ENCODE measurements at places on chromosomes 11 and 22.

GRCh38 chr11:132563050-132563449 is 969.3 kb downstream of the OPCML start:
- no peak for DNase-seq

DNA sequence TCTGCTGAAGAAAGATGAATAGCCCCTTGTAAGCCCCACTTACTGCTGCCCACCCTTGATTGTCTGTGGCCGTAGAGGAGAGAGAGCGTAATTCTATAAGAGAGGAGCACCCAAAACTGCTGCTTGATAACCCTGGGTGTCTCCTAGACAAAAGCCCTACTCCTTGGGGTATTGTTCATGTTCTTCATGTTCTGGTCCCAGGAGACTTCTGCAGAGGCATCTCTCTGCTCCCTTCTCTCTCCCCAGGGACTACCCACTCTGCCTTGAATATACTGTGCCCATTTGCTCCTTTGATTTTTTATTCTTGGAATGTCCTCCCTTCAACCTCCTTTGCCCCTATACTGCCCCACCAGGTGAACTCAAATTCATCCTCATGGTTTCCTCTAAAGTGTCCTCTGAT is 417.8 kb upstream of the CADM1 start:
- no peak for DNase-seq

DNA sequence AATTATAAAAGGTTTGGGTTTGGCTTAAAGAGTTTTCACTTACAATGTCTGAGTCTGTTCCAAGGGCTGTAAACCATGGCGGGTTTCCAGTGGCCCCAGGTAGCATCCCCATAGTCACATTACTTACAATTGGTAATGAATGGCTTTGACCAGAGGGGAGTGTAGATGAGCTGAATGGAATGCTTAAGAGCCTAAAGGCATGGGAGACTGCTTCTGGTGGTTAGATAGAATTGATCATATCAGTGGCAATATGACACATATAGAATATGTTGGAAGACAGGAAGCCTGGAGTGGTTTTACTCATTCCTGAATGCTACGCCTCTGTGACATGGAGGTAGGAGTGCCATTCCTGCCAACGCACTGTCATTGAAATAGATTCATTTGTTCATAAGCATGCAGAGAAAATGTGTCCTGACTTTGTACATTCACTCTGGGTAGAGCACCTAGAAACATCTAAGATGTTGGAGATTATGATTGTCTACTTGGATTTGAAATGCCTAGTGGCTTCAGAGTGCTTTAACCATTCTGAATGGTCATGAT is 183.3 kb downstream of the BLID start:
- DNase-seq: no peak

DNA sequence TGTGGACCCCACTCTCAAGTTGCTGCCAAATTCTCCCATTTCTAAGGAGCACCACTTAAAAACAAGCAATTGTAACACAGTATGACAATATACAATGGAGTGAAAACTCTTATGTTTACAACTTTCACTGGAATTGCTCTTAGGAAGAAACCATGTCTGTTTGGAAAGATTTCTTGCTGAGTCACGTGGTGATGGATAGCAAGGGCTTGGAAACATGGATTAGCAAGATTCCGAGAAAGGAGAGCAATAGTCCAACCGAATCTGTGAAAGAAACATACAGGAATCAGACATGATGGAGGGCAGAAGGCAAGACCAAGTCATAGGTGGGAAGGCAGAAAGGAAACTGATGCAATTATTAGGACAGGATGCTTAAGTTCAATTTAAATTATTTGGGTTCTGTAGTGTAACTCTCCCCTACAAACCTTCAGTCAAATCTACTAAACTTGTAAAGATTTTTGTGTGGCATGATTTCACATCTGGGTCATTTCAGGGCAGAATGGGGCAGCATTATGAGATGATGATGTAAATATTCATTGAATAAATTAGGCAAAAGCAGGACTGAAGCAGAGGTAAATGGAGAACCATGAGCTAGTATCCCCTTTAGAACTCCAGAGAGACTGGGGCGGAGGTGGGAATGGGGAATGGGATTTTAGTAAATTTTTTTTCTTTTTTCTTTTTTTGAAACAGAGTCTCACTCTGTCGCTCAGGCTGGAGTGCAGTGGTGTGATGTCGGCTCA is 27.8 kb upstream of the THY1 start:
- DNase-seq: no peak

DNA sequence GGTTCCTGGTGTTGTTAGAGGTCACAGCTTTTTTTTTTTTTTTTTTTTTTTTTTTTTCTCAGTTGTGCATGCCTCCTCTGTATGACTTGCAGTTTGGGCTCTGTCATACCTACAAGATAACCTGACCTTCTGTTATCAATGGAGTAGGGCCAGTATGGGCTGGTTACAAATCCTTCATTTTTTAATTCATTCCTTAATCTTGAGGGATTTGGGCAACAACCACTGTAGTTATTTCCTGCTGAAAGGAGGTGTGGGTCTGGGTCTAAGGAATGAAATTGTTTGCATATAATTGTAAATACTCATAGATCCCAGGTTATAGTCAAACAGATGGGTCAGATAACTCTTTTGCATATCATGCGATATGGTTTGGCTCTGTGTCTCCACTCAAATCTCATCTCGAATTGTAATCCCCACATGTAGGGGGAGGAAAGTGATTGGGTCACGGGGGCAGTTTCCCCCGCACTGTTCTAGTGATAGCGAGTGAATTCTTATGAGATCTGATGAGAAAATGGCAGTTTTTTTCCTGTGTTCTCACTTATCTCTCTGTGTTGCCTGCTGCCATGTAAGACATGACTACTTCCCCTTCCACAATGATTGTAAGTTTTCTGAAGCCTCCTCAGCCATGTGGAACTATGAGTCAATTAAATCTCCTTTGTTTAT is 14.1 kb upstream of the GLYAT start:
- DNase-seq: no peak

- DNase-seq: no peak
Observed at GRCh38 chr11:47183969-47184368, 2.3 kb downstream of the PACSIN3 start.

- DNase-seq: no peak
Observed at GRCh38 chr22:46876357-46876934, 114.0 kb downstream of the TBC1D22A start.

DNA sequence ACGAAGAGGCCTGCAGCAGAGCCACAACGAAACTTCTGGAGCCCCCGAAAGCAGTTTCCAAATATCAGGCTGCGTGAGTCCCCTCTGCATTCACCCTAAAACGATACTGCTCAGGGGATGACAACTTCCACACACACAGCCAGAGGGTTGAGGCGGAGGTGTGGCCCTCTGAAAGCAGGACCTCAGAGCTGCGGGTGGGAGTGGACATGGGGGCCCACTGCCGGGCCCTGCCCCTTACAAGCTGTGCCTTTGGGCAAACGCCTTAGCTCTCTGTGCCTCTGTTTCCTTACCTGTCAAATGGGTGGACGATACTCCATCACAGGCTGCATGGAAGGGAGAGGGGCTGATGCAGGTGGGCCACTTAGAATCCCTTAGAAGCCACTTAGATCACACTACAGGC is 53.1 kb downstream of the TRMU start:
- DNase-seq: no peak

DNA sequence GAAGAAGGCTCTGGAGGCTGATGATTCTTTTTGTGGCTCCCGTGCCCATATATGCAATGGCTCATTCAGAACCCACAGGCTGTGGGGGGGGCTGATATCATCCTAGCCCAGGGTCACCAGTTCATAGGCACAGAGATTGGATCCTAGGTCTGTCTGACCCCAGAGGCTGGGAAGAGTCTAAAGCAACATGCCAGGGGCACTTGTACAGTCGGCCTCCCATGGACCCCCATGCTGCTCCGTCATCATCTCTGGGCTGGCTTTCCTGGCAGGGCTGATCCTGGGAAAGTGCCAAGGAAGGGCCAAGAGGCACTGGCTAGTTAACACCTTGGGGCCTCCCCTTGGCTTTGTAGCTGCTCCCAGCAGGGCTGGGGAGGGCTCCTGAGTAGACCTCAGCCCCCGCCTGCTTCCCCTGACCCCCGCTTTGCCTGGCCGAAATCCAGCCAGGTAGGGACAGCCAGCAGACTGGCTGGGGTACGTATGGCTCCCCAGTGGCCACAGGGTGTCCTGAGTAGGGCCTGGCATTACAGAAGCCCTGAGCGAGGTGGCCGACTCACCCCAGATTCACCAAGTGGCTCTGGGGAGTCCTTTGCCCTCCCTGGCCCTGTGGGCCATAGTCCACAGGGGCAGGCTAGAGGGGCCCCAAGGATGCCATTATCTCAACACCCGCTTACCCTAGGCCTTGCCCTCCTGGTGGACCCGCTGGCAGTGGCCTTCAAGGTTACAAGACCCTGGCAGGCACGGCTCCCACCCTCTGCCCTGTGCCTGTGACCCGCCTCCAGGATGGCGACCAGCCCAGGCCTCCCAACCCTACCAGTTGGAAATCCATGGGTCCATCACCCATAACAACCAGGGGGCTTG is 22.5 kb downstream of the FADS3 start:
- DNase-seq: no peak

GRCh38 chr22:30289141-30289979 is at the start of gene CASTOR1:
TSS of gene CASTOR1 (minus strand) at chr22:30289505. CDS start at chr22:30289497, 8 bp downstream.
- peak; percentile 86 for DNase-seq

GRCh38 chr11:5069272-5069671 is at the start of gene OR52E1:
TSS of gene OR52E1 (plus strand) at chr11:5069572.
- DNase-seq: no peak

GRCh38 chr11:107249054-107249453 is 208.6 kb downstream of the CWF19L2 start:
- DNase-seq: no peak

DNA sequence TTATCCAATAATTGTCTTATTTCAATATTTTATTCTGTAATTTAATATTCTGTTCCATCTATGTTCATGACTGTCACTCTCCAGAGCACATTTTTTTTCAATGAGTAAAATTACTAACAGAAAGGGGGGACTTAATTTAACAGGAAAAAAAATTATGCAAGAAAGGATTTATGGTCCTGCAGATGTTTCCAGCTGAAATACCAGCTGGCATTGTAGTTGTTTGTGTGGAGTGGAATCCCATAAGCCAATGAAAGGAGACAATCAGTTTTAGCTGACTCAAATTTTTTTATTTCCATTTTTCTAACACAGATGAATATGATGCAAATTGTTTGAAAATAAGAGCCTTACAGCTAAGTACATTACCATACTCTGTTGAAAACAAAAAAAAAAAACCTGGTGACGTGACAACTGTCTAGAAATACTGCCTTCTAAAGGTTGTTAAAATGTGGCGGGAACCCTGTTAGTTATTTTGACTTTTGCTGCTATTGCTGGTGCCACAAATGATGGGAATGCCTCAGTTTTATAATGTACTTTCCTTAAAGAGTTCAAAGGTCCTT is 389.1 kb downstream of the ETS1 start:
- DNase-seq: no peak

- DNase-seq: peak; percentile 31
Observed at GRCh38 chr22:42473484-42474193, 41.4 kb upstream of the NFAM1 start.

- DNase-seq: no peak
Observed at GRCh38 chr11:22792497-22792896, 37.1 kb downstream of the SVIP start.

DNA sequence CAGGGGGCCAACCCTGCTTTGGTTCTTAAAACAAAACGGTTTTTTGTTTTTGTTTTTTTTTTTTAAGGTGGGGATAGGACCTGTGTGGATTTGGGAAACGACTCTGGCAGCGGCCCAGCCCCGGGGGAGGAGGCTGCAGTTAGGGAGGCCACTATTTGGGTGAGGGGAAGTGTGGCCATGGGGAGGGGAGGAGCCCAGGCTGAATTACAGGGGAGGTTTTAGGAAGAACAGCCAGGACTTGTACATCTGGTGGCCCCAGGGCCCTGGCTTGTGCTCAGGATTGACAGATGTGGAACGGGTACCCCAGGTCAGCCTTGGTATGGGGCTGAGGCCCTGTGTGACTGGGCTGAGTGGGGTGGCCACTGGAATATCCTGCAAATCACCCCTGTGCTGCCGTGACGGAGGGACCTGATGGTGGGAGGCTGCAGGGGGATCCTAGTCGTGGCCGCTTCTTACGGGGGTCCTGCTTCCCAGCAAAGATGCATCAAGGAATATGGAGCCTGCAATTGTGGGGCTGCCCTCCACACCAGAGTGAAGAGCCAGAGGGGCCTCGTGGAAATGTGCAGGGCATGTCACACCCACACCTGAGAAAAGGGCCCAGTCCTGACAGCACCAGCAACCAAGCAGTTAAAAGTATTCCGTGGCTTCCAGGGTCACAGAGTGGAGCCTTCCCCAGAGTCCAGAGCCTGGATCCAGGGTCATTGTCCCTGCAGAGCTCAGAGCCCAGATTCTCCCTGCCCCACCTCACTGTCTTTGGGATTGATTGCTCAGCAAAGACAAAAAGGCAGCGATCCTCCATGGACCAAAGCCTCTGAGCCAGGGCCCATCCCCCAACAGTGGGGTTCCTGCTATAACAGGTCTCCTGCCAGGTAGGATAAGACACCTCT is 55.2 kb upstream of the WNT7B start:
- DNase-seq: no peak

DNA sequence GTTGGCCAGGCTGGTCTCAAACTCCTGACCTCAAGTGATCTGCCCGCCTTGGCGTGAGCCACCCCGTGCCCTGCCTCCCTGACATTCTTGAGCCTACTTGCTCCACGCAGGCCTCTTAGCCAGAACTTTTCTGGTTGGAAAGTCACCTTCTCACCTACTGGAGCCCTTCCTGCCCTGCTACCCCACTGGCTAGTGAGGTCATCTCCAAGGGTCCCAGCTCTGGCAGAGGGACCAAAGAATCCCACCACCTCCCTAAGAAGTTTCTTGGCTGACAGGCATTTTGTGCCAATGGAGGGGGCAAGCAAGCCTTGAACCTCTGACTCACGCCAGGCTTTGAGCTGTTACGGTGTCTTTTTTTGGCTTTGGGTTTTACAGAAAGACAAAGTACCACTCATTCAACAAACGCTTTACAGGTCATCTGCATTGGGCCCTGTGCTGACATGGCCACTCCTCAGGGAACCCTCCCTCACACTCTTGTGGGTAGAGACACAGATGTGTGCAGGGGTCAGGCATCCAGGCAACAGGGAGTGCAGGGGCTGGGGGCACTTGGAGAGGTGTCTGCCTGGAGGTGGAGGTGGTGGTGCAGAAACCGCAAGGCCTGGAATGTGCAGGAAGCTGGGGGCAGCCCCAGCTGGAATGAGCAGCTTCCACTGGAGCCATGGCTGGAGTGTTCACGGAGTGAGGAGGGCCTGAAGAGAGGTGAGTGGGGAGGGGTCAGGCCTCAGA is 27.1 kb upstream of the WNT11 start:
- DNase-seq: no peak

DNA sequence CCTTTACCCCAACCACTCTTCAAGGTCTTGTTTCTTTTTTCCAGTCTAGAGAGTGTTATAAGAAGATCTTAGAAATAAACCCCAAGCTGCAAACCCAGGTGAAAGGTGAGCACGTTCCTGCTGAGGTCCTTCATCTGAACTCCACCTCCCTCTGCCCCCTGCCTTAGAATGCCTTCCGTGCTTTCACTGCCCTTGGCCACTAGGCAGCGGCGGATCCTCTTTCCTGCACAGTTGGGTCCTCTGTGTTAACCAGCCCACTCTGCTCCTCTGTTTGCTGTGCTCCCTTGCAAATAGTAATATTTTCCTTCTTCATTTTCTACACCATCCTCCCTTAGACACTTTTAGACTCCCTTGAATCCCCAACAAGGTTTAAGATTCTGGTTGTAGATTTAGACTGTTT is 24.3 kb downstream of the TTC12 start:
- no peak for DNase-seq

- DNase-seq: no peak
Observed at GRCh38 chr11:93840180-93840579, 10.2 kb downstream of the VSTM5 start.

GRCh38 chr11:35714882-35715627 is 52.5 kb downstream of the TRIM44 start:
- no peak for DNase-seq

Measured in NCI-H2029 treated with DMSO at 0.1 percent for 48 hours (cell line).